ENCODE measurements at places on chromosomes 11 and 22.

GRCh38 chr11:122910775-122911174 is 28.2 kb downstream of the JHY start:
- no peak for DNase-seq

DNA sequence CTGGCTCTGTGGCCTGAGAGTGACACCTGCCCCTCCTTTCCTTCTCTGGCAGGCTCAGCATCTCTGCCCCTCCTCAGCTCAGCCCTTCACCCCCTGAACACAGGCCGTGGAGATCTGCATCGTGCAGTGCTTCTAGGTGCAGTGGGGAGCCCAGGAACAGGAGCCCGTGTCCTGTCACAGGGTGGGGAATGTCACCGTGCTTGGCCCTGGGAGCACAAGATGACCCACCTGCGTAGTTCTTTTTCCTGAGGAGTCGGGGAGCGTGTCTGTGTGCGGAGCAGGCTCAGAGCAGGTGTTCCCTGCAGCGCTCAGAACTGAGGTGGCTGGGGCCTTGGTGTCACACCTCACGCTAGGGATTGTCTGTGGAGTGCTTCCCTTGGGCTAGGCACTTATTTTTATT is 10.6 kb downstream of the TBC1D22A start:
- no peak for DNase-seq

DNA sequence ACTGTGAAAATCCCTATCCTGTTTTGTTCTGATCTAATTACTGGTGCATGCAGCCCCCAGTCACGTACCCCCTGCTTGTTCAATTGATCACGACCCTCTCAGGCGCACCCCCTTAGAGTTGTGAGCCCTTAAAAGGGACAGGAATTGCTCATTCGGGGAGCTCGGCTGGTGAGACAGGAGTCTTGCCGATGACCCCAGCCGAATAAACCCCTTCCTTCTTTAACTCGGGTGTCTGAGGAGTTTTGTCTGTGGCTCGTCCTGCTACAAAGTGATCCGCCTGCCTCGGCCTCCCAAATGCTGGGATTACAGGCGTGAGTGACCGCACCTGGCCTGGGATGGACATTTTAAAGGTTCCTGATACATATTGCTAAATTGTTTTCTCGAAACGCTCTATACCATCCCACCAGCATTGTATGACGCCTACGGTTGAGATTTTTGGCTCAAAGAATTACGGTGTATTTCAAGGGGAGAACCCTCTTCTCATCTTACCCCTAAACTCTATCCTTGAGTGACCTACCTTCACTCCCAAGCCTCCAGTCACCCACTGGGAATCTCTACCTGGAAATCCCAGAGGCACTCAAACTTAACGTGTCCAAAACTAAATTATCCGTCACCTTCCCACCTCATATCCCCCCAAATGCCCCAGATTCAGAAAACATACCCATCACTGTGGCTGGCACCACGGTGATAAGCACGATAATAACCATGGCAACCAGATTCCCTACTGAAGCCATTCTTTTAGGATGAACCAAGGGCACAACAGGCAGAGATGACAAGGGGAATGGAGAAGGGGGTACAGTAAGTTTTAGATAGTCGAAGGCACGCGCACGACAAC is 789 bp upstream of the POLA2 start:
- no peak for DNase-seq

DNA sequence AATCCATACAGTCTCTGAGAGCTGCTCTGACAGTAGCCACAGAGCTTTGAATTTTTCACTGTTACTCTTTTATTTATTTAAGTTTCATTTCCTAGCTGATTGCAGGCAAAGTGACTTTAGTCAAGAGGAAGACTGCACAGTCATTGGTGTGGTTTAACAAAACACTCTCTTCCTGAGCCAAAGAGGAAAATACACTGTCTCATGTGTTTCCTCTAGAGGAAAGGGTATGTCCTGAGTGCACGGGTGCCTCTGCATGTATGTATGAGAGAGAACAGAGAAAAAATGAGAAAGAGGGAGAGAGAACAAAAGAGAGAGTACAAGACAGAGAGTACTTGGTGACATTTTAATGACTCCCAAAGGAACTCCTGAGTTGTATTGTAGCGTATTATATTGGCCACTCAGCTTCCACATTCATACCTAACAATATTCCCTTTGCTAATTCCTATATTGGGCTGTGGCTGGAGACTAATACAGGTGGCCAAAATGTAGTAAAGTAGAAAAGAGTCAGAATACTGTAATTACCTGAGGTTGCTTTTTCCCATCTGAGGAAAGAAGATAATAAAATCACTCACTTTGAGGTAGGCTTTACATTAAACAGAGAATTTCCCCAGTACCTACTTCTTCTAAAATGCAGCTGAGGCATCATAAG is at the start of gene OR4D9:
Gene OR4D9 (plus strand): TSS at position 599 of the 649 bp plus-strand sequence. CDS start 3,374 bp downstream, outside the sequence.
- DNase-seq, result no peak

DNA sequence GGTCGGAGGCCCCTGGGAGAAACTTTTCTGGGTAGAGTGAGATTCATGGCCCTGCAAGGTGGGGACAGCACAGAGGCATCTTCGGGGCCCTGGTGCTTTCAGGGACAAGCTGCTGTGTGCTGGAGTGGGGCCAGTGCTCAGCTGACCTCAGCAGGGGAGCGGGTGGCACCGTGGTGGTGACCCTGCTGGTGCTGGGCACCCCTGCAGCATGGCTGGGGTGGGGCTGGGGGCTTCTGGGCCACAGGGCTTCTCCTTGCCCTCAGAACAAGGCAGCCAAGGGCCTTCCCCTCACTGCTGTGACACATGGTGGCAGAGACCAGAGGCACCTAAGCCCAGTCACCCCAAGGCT is 24.9 kb upstream of the GNB1L start:
- no peak for DNase-seq

- no peak for DNase-seq
Measured at GRCh38 chr11:4704054-4704789, at the start of gene MMP26. Gene MMP26, plus strand, starts transcription at chr11:4704784.

DNA sequence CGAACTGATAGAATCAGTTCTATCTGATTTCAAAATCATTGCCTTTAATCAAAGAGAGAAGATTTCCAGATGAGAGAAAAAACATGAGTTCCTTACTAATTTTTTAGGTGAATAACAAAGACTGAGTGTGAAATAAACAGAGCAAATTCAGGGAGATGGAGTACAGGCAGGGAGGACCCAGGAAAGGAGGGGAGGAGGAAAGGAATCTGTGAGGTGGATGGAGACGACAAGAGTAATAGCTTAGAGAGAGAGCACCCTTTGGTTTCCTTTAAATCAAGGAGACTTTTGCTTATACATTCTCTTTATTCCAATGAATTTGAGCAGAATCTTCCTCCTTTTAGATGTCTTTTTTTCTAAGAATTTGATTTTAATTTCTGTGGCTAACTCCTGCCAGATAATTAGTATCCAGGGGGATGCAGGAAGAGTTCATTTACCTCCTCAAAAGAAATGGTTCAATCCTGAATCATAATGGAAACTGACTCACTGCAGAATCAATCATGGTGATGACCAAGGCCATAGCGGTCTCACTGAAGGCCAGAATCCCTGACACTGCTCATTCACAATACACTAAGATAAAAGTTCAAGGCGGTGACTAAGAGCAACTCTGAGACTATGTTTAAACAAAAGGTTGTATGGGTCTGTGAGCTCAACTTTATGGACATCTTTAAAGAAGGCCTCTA is 234.0 kb upstream of the ZC3H12C start:
- no peak for DNase-seq

DNA sequence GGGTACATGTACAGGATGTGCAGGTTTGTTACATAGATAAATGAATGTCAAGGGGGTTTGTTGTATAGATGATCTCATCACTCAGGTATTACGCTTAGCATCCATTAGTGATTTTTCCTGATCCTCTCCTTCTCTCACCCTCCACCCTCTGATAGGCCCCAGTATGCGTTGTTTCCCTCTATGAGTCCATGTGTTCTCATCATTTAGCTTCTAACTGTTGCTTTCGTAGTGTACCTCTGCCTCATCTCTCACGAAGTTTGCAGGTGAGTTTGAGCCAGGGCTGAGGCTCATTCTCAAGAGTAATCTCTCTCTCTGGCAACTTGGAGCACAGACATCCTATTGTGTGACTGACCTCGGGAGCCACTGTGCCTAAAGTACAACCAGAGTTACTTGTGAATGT is 4.7 kb upstream of the HBE1 start:
- no peak for DNase-seq

- no peak for DNase-seq
Measured at GRCh38 chr22:20491346-20491745, 4.2 kb downstream of the KLHL22 start.

DNA sequence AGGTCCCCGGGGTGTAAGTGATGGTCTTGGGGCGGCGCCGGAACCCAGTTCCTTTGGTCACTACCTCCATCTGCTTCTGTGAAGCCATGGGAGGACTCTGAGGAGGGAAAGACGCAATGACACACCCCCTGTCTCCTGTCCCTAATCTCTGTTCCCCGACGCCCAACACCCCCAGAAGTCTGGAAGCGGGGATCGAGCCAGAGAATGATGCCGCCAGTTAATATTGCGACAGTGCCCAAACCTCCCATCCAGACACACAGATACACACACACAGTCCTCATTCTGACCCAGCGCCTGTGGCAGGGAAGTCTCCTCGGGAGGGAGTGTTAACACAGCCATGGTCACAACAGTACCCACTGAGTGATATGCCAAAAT is 352 bp downstream of the C22orf23 start:
- no peak for DNase-seq

GRCh38 chr11:19890308-19890707 is 177.7 kb downstream of the NAV2 start:
- DNase-seq, result no peak

DNA sequence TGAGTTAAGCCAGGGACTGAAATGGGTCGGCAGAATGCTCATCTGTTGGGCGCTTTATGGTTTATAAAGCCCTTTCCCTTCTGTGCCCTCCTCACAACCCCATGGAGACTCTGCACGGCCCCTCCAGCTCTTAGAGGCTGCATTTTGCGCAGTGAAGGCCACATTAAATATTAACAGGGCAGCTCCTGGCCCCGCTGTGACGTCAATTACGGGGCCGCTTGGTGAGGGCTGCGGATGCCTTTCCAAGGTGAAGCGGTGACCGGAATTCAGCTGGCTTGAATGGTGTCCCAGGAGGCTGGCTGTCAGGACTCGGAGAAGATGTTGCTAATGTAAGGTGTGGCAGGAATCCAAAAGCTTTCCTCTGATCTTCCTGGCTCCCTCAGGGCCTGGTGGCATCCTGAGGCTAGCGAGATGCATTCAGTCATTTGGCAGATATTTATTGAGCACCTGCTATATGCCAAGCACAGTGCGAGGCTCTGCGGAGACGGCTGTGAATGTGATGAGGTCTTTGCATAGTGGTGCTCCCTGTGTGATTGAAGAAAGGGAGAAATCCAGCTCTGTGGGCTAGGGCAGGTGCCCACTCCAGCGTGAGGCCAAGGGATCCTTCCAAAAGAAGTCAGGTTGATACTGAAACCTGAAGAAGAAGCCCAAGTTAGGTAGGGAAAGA is 10.4 kb upstream of the YWHAH start:
- DNase-seq, result no peak

DNA sequence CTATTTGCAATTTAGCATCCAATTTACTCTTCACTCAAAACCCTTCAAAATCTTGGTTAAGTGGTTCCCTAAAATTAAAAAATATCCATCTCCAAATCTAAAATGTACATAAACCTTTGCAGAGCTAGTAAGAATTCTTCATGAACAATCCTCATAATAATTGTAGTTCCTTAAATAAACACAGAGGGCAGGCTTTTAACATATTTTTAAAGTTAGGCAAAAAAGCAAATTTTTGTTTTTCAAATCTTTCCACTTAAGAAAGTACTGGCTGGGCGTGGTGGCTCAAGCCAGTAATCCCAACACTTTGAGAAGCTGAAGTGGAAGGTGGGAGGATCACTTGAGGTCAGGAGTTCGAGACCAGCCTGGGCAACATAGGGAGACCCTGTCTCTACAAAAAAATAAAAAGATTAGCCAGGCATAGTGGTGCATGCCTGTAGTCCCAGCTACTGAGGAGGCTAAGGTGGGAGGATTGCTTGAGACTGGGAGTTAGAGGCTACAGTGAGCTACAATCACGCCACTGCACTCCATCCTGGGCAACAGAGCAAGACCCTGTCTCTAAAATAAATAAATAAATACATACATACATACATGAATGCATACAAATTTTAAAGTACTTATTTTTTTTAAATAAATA is 25.1 kb upstream of the PLAAT3 start:
- no peak for DNase-seq

GRCh38 chr11:121274332-121274991 is 18.1 kb upstream of the SC5D start:
- DNase-seq, result no peak

GRCh38 chr22:35192129-35192918 is 65.0 kb upstream of the HMGXB4 start:
- DNase-seq, result no peak

DNA sequence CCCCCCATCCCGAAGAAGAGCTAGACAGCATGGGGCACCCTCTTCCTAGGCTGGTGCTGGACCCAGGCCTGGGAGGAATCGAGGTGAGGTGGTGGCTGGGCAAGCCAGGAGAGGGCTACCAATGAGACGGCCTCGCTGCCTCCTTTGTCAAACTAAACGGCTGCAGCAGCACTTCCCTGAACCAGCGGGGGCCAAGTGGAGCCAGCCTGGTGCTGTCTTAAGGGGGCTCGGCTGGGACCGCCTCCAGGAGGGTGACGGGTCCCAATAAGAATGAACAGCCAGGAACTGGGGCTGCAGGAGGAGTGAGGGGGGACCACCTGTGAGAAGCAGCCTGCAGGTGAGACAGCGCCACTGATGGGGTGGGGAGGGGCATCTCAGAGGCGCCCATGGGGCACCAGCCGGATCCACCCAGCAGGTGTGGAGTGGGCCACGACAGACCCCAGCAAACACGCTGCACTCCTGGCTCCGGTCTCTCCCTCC is 17.1 kb downstream of the IFT27 start:
- DNase-seq, result no peak

DNA sequence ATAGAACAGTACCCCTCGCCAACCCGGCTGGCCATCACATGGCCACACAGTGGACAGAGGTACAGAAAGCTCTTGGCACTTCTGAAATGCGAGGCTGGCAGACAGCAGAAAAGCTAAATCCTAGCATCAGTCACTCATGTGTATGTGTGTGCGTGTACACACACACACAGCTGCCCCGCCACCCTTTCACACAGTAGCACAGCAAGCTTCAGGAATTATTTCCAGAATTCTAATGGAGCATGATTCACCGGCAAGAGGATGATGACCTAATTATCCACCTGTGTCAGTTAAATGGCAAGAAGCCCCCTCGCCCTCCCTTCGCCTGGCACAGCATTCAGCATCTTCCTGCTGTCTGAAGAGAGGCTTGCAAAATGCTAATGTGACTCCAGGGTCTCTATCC is 336.0 kb downstream of the SHANK2 start:
- DNase-seq, result no peak

GRCh38 chr11:91686700-91687099 is 537.9 kb upstream of the FAT3 start:
- DNase-seq, result no peak

GRCh38 chr11:2564008-2564530 is 119.3 kb downstream of the KCNQ1 start:
- DNase-seq, result no peak

DNA sequence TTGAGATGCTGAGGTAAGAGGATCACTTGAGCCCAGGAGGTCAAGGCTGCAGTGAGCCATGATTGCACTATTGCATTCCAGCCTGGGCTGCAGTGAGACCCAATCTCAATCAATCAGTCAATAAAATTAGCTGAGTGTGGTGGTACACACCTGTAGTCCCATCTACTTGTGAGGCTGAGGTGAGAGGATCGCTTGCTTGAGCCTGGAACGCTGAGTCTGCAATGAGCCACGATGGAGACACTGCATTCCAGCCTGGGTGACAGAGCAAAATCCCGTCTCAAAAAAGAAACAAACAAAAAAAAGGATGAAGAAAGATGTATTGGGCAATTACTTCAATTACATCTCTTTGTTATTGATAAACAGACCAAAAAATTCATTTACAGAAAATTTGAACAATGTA is 54.5 kb downstream of the MED15 start:
- no peak for DNase-seq

- DNase-seq, result no peak
Measured at GRCh38 chr11:4881860-4882500, at the start of gene OR51T1. Gene OR51T1, plus strand, starts transcription at chr11:4881900. Its CDS starts 0 bp downstream, at chr11:4881900.

Measured in activated T-cell treated with anti-CD3 and anti-CD28 coated beads for 1 hour (primary cell).